Mesothelial cell of epicardium (in vitro differentiated cells): ENCODE measurements at places on chromosomes 1 and 21. TPM values are rescaled to one million over a fixed set of nuclear protein-coding genes. Genes with fewer than 3 reads are reported as not detected.

MYBPH gene
- not detected in 3 replicates for total RNA-seq

ALPL gene
- 0.59 to 1.2 TPM (median 0.89 TPM) in 3 replicates for total RNA-seq

GRCh38 chr1:178599745-178600144 is 86.8 kb downstream of the TEX35 start:
- H3K4me3 ChIP-seq: no peak overlapping the region
- H3K4me1 ChIP-seq: peaks cover 1% of the 10 kb centered on the region
- no peaks in the 10 kb centered on the region for H3K36me3 ChIP-seq
- no peaks in the 10 kb centered on the region for H3K27me3 ChIP-seq
- DNase-seq: no peak
- no peak overlapping the region for H3K27ac ChIP-seq

- H3K27me3 ChIP-seq: peaks cover 2% of the 10 kb centered on the region
- H3K4me3 ChIP-seq: peak overlapping the region; percentile 30
- DNase-seq: peak; percentile 79
- H3K4me1 ChIP-seq: peaks cover 11% of the 10 kb centered on the region
Observed at GRCh38 chr1:220733086-220733601, 15.0 kb upstream of the MTARC2 start.

DNA sequence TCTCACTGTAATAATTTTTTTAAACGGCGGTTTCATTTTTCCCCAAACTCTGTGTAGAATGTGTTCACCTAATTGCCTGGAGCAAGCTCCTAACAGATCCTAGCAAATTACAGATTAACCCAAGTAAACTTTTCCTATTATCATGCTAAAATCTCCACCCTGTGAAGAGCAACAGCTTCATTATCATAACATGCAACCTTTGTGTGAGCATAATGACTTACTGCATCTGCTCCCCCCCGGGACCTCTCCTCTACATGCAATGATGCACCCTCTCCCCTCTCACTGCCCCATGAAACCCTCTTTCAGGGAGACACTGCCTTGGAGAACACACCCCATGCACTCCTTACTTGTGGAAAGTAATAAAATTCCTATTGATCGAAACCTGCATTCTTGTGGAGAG is 717.0 kb upstream of the TMPRSS15 start:
- DNase-seq: no peak
- no peaks in the 10 kb centered on the region for H3K36me3 ChIP-seq
- H3K4me3 ChIP-seq: no peak overlapping the region

LRRC8B gene
- 12.5 to 14.3 TPM (median 13.9 TPM) in 3 replicates for total RNA-seq

DNA sequence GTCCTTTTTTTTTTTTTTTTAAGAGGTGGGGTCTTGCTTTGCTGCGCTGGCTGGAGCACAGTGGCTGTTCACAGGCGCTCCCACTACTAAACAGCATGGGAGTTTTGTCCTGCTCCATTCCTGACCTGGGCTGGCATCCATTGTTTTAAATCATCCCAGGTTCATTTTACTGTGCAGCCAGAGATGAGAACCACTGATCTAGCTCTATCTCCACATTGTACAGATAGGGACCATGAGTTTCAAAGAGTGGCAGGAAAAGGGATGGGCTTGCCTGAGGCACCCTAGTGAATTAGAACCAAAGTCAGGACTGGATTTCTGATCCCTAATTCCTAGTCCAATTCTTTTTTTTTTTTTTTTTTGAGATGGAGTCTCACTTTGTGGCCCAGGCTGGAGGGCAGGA is 7.2 kb upstream of the TMEM222 start:
- no peaks in the 10 kb centered on the region for H3K36me3 ChIP-seq
- H3K4me3 ChIP-seq: no peak overlapping the region

SH2D2A gene
- total RNA-seq: 0.58 to 2.1 TPM (median 0.89 TPM) in 3 replicates

DNA sequence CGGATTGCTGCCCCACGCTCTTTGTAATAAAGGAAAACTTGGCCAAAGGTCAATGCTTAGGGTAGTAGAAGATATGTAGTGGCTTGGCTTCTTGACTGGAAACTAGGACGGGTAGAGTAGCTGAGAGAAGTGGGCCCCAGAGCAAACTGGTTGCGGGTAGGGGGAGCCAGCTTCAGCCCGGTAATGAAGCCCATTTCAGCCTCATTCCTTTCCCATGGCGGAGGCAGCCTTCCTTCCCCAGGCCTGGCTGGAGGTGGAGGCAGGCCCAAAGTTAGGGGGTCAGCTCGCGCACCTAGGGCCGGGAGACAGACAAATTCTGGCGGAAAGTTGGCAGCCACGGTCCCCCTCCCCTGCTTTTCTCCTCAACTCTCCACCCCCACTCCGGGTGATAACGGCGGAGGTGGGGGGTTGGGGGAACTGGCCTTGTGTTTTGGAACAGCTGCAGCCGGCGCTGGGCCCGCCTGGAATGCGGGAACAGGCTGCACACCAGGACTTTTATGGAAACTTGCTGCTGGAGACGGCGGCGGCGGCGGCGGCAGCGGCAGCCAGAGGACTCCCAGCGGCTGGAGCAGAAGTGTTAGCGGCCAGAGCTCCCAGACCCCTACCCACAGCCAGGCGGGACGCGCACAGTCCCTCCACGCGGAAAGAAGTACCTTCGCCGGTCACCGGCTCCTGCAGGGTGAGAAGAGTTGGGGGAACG is at the start of gene NEXN:
Gene NEXN (plus strand): TSS at position 544 of the 700 bp plus-strand sequence. CDS start 27,483 bp downstream, outside the sequence.
- H3K4me3 ChIP-seq: peak within 1 kb of the TSS; percentile 88
- H3K36me3 ChIP-seq: no peaks in the 10 kb centered on the region
- H3K4me1 ChIP-seq: peaks cover 11% of the 10 kb centered on the region
- H3K27me3 ChIP-seq: no peaks in the 10 kb centered on the region

DNA sequence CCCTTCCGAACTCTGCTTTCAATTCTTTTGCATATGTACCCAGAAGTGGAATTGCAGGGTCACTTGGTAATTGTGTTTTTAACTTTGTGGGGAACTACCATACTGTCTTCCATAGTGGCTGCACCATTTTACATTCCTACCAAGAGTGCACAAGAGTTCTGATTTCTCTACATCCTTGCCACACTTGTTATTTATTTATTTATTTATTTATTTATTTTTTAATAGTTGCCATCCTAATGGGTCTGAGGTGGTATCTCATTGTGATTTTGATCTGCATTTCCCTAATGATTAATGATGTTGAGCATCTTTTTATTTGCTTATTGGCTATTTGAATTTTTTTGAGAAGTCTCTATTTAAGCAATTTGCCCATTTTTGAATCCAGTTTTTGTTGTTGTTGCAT is 422.4 kb downstream of the PTPRU start:
- DNase-seq: no peak
- no peaks in the 10 kb centered on the region for H3K4me1 ChIP-seq
- no peak overlapping the region for H3K27ac ChIP-seq
- no peak overlapping the region for H3K4me3 ChIP-seq
- H3K27me3 ChIP-seq: peaks cover 9% of the 10 kb centered on the region

FCRL6 gene
- total RNA-seq: 0.60 to 0.62 TPM (median 0.61 TPM) in 3 replicates

DNA sequence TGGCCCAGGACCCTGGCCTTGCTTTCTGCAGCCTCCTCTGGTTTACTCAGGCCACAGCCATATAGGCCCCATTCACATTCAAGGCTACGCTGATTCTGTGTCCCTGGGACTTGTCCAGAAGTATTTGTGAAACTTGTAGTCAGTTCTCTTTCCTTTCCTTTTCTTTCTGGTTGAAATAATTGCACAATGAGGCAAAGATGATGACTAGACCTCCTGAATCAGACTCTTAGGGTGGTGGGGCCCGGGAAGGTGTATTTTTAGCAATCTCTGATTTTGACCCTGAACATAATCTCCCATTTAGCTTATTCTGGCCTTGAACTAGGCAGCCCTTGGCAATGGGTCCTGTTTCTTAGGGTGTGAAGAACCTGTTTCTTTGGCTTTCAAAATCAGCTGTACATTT is 39.9 kb downstream of the STUM start:
- H3K4me1 ChIP-seq: no peaks in the 10 kb centered on the region
- H3K36me3 ChIP-seq: no peaks in the 10 kb centered on the region
- H3K4me3 ChIP-seq: no peak overlapping the region
